ENCODE measurements at places on chromosomes 7 and 10.

DNA sequence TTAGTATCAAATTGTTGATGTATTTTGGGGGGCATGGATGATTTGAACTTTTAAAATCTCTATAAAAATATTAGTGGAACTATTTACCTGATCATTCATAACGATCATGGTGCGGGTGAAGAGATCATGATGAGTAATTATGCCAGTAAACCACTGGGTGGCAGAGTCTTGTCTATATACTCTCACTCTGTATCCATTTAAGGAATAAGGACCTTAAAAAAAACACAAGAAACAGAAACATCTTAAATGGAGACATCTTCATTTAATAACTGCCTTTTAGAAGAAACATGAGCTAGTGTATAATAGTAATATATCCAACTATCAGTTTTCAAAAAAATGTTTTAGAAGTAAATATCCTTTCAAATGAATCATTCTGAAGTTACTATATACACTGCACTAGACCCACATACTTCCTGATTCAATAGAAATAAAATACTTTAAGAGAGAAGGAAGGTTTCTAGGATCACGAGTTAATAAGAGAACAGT lies 84.0 kb downstream of the NRBF2 start:
- DNase-seq, result no peak

GRCh38 chr7:78370936-78371335 lies 572.4 kb downstream of the PHTF2 start:
- no peak for DNase-seq

GRCh38 chr7:16935341-16935735 lies 53.6 kb upstream of the AGR3 start:
- no peak for DNase-seq

DNA sequence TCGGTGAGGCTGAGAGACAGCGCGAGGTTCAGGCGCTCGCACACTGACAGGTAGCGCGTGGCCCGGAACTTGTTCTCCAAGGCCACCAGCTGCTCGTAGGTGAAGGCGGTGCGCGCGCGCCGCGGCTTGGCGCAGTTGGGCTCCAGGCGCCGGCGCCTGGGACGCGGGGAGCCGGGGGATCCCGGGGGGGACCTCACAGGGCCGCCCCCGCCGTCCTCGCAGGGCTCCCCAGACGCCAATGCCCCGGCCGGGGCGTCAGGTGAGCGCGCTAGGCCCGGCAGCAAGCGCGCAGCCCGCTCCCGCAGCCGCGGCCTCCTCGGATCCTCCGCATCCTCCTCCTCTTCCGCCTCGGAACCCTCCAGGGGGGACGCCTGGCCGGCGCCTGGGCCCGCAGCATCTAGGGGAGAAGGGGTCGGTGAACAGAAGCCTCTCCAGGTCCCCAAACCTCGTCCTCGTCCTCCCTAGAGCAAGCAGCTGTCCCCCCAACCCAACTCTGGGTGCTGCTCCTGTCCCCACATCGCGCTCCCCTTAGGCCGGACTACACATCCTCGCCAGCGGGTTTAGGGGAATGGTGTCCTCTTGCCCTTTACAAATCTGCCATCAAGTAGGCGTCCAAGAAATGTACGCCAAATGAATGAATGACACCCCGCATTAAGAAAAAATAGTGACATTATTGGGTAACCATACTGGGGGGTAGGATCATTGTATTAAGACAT lies 1.9 kb downstream of the NKX1-2 start:
- no peak for DNase-seq

Measured in neural crest cell (in vitro differentiated cells).